Fibroblast of skin of abdomen (primary cell): ENCODE measurements at places on chromosomes 11 and 22.

GRCh38 chr11:62451241-62451621 lies 32.4 kb downstream of the SCGB1A1 start:
- no peak for DNase-seq

GRCh38 chr11:75198278-75198973 lies 42.1 kb upstream of the TPBGL start:
- no peak for DNase-seq

DNA sequence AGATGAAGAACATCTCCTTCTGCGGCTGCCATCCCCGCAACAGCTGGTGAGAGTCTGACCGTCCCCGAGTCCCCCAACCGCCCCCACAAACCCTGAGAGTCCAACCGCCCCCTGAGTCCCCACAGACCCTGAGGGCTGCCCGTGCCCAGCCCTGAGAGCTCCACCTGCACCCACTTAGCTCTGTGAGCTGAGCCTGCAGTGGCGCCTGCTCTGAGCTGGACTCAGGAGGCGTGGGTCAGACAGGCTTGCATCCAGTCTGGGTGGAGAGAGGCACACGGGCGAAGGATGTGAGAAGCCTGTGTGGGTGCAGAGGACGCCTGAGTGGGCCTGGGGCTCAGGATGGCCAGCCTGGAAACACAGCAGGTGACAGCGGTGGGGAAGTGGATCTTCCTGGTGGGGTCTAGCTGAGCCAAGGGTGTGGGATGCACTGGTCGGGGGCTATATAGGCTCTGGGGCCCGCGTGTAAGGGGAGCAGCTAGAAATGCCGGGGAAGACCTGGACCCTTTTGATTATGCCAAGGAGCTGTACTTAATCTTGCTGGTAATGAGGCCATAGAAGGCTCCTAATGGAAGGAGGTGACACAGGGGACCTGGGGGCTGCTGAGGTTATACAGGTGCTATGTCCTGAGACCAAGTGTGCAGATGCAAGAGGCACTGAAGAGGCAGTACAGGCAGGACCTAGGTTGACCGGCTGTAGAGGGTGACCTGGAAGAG lies 6.5 kb downstream of the MAPK8IP2 start:
- no peak for DNase-seq

DNA sequence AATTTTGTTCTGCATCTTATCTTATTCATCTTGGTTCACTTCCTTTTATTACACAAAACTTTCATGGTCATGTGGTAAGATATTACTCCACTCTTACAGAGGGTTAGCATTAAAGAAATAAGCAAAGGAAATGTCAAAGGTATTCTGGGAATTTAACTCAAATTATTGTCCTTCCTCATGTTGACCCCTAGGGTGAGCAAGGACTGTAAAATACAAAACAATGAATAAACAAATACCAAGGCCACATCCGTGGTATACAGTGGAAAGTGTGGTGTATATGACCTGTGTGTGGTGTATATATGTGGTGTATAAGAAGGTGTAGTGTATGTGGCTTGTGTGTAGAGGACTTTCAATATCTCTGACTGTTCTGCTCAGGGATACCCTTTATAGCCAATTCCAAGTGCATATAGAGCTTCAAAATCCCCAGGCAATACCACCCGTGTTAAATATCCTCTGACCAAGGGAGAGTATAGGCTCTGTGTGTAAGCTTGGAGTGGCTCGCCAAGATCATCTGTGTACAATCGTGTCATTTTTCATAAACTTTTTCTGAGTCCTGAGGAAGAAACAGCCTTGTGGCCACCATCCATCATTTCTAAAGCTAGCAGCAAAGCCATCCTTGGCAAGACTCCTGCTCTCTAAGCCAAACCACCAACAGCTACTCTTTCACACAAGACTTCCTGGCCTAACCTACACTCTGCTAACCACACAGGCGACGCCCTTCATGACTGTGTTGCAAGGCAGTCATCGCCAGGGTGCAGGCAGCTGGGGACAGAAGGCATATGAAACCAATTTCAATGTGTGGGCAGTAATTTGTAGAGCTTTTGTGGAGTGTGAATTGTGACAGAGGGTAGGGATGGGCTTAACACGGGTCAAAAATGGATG lies 548.0 kb downstream of the ETS1 start:
- DNase-seq = peak; percentile 96

GRCh38 chr11:43119275-43119970 lies 192.4 kb upstream of the API5 start:
- no peak for DNase-seq

DNA sequence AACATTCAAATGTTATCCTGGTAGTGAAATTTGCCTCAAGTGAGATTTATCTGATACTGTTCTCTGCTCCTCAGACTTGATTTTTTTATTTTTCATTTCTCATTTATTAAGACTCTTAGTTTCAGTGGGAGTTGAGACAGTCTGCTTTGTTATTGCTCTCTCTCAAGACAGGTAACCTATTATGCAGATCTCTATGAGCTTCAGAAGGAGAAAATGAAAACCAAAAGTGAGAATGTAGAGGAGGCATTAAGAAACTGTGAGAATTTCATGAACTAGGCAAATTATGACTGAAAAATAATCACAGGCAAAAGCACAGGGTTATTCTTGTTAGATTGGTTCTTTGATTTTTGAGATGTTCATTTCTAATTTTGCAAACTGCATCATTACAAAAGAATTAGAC lies 290.0 kb upstream of the CHORDC1 start:
- DNase-seq = no peak

DNA sequence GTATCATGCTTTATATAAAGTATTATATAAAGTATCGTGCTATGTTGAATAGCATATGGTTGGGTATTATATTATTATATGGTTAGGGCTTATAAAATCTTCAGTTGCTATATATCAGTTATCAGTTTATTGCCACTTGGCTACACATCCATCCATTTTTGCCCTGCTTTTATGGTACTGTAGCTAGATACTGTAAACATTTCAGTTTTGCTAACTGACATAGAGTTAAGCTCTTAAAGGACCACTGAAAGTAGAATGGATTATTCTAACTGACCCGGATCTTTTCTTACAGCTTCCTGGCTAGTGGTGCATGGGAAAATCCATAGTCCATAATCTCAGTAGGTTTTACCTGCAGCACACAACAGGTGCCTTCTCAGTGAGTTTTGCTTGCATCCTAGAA lies 405.3 kb upstream of the LUZP2 start:
- DNase-seq = no peak

DNA sequence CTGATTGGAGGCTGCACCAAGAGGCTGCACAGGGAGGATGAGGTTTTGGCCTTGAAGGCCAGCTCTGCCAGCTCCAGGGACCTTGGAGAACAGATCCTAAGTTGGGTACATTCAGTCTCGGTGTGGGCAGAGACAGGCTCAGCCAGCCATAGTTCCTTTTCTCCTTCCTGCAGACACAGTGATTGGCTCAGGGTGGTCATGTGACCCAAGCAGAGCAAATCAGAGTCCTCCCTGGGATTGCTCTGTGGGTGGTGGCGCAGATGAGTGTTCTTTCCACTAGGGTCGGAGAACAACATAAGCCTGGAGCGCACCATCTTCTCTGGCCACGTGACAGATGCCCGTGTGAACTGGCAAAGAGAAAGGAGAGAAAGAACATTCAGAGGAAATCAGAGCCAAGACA lies 47.1 kb upstream of the CCND1 start:
- DNase-seq = no peak

GRCh38 chr22:48882636-48883200 lies 945.0 kb downstream of the BRD1 start:
- no peak for DNase-seq

DNA sequence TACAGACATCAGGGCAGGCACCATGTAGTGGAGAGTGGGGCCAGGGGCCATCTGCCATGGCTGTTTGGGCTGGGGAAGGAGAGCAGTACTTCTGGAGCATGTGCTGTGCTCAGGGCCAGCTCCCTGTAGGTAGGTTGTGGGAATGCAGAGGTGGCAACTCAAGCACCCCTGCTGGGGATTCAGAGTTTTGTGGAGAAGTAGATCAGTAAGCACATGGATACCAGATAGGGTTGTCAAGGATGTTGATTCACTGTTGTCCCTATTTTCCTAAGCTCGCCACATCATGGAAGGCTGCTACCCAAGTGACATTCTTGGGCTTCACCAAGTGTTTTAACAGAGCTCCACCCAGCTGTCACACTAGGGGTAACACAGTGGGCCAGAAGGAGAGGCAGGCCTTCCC lies 67.2 kb downstream of the BMAL1 start:
- no peak for DNase-seq

DNA sequence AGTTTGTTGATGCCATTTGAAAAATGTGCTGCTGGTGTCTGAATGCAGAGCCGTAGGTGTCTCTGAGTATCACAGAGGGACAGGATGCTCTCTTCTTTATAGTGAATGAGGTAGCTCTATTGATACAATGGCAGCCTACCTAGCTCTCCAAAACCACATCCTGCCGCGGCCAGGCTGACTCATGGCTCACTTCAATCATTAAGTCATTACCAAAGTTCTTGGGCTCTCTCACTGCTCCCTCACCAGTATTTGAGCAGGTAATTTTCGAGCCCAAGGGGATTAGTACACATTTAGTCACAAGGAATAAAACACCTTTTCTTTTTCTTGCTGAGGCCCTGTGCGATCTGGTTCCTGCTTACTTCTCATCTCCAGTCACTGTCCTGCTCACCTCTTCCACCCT lies 509.0 kb upstream of the LARGE1 start:
- no peak for DNase-seq

- no peak for DNase-seq
Observed at GRCh38 chr11:123086305-123086704, 24.4 kb upstream of the HSPA8 start.

GRCh38 chr11:75737314-75737713 lies 19.7 kb downstream of the MOGAT2 start:
- no peak for DNase-seq

GRCh38 chr22:40441761-40442390 lies 71.5 kb downstream of the SGSM3 start:
- no peak for DNase-seq

- no peak for DNase-seq
Observed at GRCh38 chr11:15153231-15153630, 38.5 kb downstream of the INSC start.

DNA sequence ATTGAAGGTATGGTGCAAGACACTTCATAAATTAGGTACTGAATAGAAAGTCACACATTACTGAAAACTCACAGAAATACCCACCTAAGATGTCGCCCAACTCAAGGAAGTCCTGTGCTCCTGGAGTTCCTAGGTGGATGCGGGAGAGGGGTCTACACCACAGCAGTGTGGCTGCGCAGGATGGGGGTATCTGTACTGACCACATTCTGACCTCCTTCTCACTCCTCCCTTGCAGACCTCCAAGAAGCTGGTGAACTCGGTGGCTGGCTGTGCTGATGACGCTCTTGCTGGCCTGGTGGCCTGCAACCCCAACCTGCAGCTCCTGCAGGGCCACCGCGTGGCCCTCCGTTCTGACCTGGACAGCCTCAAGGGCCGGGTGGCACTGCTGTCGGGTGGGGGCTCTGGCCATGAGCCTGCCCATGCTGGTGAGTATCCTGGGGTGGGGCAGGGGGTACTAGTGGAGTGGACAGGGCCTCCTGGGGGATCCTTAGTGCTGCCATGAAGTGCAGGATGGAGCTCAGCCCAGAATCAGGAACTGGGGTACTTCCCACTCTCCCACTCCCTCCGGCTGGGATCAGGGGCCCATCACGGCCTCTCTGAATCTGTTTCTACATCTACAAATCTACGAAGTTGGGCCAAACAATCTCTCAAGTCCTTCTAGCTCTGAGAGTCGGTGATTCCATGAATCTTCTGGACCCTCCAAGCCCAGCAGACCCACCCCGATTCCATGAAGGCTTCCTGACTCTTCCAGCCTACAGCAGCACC lies 4.9 kb downstream of the TKFC start:
- DNase-seq = no peak
